Stimulated activated CD8-positive, alpha-beta memory T cell treated with anti-CD3 and anti-CD28 coated beads, Interleukin-2, amount 100 ng/mL, for 1 hour (primary cell): ENCODE measurements at places on chromosomes 7 and 10.

- DNase-seq, result no peak
Observed at GRCh38 chr7:149310990-149311573, 49.1 kb downstream of the ZNF783 start.

DNA sequence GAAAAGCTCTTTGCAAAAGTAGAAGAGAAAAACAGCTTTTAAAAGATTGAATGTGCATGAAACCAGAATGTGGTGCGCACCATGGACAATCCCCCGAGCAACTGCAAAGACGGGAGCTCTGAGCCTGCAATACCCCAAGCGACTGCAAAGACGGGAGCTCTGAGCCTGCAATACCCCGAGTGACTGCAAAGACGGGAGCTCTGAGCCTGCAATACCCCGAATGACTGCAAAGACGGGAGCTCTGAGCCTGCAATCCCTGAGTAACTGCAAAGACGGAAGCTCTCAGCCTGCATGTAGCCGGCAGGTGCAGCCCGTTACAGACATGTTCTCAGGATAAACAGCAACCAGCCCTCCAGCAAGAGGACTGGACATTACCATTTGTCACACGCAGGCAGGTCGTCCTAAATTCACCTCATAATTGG, 6.2 kb downstream of the ZNF775 start:
- DNase-seq, result no peak

GRCh38 chr10:130180416-130180815, 44.2 kb downstream of the GLRX3 start:
- no peak for DNase-seq

- no peak for DNase-seq
Observed at GRCh38 chr7:55573234-55573900, 1.1 kb upstream of the VOPP1 start.

- no peak for DNase-seq
Observed at GRCh38 chr7:84612981-84613681, 418.5 kb upstream of the SEMA3A start.

DNA sequence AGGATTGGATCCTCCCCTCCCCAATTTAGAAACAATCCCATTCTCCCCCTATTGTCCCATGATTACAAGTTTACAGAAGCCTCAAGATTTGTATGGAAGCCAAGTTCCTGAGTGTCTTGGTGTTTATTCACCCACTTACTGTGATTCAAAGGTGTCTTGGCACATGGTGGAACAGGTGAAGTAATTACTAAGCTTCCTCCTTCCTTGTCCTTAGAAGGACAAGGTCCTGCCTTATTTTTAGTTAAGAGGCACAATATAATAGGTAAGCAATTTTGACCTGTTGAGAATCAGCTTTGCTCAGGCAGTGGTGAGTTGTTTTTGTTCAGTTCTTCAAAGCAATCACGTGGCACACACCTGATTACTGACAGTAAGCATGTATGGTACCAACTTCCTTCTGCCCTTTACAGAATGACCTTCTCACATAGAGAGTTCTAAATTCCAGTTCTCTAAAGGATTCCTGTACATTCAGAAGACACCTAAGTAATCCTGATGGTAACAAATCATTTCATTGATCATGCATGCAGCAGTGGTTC, 60.7 kb upstream of the SLC13A1 start:
- no peak for DNase-seq

DNA sequence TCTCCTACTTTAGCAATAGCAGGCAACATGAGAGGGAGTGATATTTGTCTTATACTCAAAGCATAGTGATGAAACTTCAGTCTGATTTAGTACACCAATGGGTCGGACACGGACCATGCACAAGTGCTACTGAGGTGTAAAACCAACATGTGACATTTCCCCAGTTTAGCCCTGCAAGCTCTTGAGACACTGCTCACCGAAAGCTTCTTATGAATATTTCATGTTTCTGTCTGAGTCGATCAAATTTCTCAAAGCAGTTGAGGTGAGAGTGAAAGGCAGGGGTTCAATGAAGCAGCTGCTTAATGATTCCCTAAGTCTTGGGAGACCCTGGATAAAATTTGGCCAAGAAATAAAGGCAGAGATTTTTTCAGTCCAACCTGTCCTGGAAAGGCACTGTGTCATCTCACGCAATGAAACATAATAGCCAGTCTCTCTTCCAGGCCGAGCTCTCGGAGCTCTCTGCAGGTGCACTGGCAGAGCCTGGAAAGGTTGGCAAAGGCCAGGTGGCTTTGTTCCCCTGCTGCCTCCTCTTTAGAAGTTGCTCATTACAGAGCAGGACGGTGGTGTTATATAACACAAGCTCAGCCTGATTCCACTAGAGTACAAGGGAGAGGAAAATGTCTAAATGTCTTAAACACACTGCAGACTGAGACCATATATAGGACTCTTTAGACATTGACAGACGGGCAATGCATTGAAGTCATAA, 33.9 kb upstream of the XPNPEP1 start:
- no peak for DNase-seq

- no peak for DNase-seq
Observed at GRCh38 chr10:129483430-129484010, 16.5 kb downstream of the MGMT start.

- no peak for DNase-seq
Observed at GRCh38 chr10:30591249-30591670, 38.3 kb downstream of the LYZL2 start.

DNA sequence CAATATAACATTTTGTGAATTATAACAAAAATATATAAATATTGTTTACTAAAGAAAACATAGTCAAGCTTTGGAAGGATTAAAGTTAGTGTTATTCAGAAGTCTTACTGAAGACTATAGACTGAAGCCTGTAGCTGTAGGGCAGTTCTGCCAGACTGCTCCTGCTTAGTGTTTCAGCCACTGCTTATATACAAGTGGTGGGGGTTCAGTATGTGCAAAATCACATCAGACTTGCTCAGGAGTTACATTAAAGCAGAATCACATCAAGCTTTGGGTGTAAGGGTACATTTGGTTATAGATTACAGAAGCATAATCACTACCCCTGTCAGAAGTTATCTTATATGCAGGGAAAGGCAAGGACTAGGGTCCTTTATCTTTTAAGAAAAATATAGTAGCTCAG, 653.8 kb downstream of the ANKRD7 start:
- DNase-seq, result no peak

GRCh38 chr7:128030654-128031611, at the start of gene LRRC4:
Gene LRRC4, minus strand, starts transcription at chr7:128031437. Its CDS starts 797 bp downstream, at chr7:128030640.
- no peak for DNase-seq

GRCh38 chr7:78264105-78264504, 465.5 kb downstream of the PHTF2 start:
- DNase-seq, result no peak

DNA sequence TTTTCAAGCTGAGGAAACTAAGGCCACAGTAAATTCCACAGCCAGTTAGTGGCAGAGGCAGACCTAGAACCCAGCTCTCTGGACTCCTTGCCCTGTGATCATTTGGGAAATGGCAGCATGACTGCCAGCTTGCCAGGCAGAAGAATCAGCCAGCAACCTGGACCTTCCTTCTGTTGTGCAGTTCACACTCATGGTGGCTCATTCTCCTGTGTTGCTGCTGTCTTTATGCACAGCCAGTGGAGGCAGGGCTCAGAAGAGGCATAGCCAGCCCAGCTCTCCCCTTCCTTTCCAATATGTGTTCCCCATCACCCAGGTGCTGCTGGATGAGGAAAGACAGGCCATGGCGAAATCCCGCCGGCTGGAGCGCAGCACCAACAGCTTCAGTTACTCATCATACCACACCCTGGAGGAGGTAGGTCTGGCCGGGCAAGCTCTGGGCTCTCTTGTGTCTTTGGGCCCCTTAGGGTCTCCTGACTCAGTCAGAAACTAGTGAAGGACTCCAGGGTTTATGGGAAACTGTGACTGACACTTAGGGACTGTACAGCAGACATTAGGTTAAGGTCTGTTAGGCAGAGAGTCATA, 14.8 kb downstream of the CPA5 start:
- no peak for DNase-seq

GRCh38 chr10:125120053-125120710, 40.2 kb downstream of the CTBP2 start:
- no peak for DNase-seq

GRCh38 chr7:2247141-2247995, 5.3 kb downstream of the NUDT1 start:
- DNase-seq, result no peak
